ENCODE measurements at places on chromosomes 16 and 17.

DNA sequence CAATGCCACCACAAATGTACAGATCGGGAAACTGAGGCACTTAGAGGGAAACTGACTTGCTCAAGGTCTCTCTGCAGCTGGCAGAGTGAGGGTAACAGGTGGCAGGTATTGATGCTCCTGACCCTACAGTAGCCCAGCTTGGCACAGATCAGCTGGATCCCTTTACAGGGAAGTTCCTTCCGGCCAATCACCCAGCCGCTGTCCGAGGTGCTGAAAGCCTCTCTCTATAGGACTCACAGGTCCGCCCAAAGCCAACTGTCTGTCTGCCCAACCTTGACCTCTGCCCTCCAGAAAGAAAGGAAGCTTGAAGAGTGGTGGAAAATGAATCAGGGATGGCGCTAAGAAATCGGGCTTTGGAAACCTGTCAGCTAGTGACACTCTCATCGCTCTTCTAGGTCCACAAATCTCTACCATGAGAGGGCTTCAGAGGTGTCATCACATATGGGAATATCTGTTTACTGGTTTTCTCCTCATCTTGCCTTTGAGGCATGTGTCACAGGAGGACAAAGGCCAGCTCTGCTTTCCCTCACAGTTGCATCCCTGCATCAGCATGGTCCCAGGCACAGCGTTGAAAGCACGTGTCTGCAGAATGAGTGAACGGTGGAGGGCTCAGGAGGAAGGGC lies 246.2 kb downstream of the KATNIP start:
- DNase-seq: no peak

DNA sequence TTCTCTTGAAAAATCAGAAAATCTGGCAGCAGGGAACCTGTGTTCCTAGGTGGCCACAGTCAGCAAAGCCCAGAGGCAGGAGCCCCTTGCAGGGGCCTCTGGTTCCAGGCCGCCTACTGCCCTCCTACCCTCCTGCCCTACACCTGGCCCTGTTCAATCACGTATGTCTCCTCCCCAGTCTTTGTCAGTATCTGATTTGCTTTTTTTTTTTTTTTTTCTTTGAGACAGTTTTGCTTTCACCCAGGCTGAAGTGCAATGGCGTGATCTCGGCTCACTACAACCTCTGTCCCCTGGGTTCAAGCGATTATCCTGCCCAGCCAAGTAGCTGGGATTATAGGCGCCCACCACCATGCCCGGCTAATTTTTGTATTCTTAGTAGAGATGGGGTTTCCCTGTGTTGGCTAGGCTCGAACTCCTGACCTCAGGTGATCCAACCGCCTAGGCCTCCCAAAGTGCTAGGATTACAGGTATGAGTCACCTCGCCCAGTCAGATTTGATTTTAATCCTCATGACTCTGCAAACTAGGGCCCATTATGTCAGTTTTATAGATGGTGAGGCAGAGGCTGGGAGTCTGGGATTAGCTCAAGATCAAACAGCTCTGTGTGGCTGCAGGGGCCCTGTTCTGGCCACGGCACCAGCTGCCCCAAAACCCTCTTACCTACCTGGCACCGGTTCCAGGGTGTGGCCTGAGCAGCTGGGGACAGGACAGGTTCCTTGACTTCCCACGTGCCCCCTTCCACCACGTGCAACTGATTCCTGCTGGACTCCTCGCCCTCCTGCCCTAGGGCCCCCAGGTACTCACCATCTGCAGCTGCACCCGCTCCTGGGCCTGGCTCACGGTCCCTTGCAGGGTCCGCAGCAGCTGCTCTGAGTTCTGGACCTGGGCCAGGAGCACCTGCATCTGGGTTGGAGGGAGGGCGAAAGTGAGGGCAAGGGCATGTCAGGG lies 14.7 kb downstream of the RABEP2 start:
- DNase-seq: no peak

- no peak for DNase-seq
Observed at GRCh38 chr17:78210111-78210510, 3.9 kb upstream of the BIRC5 start.

GRCh38 chr17:43984521-43984920 lies 19.9 kb upstream of the NAGS start:
- no peak for DNase-seq

DNA sequence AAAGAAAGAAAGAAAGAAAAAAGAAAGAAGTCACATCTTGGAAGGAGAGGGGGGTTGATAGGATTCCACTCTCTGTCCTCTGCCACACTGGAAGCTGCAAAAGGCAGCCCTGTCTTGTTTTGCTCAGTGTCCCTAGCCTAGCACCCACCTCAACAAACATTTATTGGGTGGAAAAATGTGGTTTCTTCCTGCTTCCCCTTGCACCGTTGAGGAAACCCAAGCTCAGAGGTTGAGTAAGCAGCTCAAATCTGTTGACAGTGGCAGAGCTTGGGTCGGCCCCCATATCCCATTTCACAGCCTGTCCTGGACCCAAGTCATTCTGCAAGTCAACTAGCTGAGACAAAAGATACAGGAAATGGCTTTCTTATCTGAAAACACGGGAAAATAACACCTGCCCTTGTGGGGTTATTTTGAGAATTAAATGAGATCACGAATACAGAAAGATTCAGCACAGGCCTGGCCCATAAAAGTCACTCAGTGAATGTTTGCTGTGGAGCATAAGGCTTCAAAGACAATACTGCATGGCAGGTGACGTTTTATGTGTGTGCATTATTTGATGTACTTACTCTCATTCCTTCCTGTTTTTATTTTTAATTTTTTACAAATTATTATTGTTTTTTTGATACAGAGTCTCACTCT lies 63.6 kb downstream of the SCNN1B start:
- peak; percentile 29 for DNase-seq

GRCh38 chr16:75476817-75477216 lies 12.3 kb upstream of the TMEM170A start:
- DNase-seq: no peak

DNA sequence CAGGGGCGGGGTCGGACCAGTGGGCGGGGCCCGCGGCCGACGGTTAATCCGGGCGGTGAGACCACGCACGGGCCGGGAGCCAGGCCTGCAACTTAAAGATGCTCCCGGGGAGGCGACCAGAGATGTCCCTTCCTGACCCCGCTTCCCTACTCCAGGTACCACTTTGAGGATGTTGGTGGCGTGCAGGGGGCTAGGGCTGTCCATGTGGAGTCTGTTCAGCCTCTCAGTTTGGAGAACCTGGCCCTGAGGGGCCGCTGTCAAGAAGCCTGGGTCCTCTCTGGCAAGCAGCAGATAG lies 580 bp downstream of the RANGRF start:
- DNase-seq: no peak

- no peak for DNase-seq
Observed at GRCh38 chr16:76335180-76335974, 58.2 kb downstream of the CNTNAP4 start.

DNA sequence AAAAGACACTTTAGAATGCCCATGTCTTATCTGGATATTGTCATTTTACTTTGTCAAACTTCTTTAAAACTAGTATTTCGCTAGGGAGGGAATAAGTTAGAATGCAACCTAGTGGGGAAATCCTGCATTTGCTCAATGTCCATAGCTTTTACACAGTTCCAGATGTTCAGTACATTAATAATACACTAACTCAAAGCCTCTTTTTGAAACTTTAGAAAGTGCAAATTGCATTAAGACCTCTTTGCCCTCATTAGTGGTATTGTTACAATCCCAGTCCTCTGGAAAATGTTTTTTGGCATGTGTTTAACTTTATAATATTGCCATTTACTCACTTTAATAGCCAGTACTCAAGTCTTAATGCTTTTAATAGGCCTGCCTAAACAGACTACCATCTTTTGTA lies 106.8 kb downstream of the BRIP1 start:
- DNase-seq: peak; percentile 10

GRCh38 chr17:70265471-70265870 lies 96.1 kb downstream of the KCNJ2 start:
- DNase-seq: no peak

- DNase-seq: no peak
Observed at GRCh38 chr16:4032768-4033167, 83.5 kb downstream of the ADCY9 start.

GRCh38 chr16:56115817-56116576 lies 75.3 kb upstream of the GNAO1 start:
- DNase-seq: no peak

- peak; percentile 41 for DNase-seq
Observed at GRCh38 chr16:15897834-15898254, 9.4 kb upstream of the CEP20 start.

DNA sequence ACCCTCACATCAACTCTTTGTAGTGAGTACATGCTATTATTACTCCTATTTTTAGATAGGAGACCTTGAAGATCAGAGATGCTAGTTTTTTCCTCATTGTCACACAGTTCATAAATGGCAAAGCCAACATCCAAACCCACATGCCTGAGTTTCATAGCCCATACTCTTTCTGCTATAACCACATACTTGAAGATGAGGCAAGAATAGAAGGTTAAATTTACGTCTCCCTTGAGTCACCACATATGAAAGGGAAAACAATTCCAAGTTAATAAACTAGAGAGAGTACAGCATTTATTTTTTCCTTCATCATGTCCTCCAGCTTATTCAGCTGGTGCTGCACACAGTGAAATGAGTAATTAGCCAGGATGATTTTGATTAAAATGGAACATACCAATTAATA lies 23.7 kb downstream of the NUDT7 start:
- DNase-seq: no peak

DNA sequence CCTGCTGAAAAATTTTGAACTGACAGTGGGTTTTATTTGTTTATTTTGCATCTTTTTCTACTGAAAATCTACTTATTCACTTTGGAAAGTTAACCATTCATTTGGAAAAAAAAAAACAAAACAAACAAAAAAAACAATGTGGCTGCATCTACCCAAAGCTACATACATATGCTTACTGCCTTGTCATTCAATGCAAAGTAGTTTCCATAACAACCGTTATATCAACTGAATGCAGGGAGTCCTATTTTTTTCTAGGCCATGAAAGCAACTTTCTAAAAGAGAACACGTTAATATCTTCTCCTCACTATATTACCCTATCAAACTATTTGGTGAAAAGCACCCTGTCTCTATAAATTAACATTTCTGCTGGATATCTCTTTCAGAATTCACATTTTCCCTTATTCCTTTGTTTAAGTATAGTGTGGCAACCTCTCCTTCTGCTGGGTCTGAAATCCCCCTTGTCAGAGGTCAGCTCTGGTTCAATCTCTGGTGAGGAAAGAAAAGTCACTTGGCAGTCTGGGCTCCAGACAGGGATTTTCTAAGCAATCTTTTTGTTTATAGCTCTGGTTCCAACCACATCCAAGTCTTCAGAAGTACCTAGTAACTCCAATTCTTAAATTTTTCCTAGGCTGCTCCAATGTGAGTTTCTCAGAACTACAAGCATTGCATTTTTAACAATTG lies 528.4 kb upstream of the TOM1L1 start:
- DNase-seq: no peak

DNA sequence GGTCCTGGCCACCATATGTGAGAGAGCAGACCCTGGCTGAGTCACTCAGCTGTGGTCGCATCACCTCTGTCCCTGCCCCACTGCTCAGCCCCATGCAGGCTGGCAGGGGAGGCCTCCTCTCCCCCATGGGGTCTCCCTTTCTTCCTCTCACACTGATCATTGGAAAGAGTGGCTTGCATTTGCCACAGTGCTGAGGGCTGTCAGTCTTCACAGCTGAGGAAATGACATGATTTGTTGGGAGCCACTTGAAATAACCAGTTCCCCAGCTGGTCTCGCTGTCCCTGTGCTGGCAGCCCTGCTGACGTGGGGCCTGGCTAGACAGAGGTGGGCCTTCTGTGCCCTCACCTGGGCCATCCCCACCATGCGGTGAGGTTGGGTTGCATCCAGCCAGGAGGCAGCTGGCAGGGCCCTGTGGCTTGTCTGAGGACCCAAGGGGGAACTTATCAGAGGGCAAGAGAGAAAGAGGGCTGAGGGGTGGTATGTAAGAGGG lies 30.1 kb upstream of the MED9 start:
- no peak for DNase-seq

DNA sequence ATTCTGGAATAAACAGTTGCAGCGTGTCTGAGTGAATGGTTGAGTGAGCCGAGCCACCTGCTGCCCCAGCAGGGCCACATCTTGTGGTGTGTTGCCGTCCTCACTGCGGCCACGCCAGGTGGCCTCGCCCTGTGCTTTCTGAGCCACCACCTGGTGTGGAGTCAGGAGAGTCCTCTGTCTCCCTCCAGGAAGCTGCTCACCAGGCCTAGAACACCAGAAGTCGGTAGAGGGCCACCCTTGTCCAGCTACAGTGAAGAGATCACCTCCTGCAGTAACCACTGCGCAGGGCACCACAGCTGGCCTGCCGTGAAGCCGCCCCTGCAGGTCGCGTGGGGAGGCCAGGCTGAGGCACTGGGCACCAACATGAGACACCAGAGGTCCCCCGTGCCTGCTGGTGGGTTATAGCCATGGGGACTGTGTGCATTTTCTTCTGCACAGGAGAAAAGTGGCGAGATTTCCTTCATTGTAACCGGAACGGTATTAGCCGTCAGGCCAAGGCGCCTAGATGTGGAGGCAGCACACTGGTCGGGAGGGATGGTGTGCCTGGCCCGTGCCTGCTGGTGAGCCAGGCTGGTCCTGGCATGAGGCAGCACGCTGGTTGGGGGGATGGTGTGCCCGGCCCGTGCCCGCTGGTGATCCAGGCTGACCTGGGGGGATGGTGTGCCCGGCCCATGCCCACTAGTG lies 28.9 kb upstream of the FOXK2 start:
- DNase-seq: no peak

DNA sequence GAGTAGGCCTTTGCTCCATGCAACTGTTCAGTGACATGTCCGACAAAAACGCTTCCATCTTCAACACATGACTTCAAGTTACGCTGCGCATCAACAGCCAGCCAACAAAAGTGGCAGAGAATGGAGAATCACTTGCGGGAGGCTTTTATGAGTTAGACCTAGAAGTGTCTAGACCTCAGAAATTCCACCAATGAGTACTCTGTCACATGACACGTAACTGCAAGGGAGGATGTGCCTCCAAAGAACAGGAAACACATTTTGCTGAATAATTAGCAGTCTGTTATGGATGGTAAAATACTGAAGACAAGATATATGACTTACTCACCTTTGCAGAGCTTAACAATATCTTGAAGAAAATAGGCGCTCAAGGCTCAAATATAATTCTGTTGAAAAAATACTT lies 62.1 kb downstream of the MYO1D start:
- DNase-seq: no peak

- peak; percentile 39 for DNase-seq
Observed at GRCh38 chr17:78176548-78177025, 8.2 kb downstream of the SYNGR2 start.

GRCh38 chr16:86901483-86901882 lies 323.1 kb downstream of the FOXL1 start:
- DNase-seq: peak; percentile 6

- DNase-seq: no peak
Observed at GRCh38 chr17:13492737-13493122, 109.0 kb downstream of the HS3ST3A1 start.

DNA sequence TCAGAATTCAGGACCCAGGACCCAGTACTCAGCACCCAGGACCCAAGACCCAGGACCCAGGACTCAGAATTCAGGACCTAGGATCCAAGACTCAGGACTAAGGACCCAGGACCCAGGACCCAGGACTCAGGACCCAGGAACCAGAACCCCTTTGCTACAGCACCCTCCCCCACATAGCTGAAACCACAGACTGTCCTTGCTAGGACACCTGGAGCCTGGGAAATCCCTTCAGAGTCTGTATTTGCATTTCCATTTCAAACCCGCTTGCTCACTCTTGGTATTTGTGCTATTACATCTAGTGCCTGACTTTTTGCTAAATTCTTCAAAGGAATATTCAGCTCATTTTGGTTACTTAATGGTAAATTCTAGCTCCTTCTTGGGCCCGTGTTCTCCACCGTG lies 275.8 kb upstream of the MAF start:
- no peak for DNase-seq
